ENCODE measurements at places on chromosomes 5 and 9.

DNA sequence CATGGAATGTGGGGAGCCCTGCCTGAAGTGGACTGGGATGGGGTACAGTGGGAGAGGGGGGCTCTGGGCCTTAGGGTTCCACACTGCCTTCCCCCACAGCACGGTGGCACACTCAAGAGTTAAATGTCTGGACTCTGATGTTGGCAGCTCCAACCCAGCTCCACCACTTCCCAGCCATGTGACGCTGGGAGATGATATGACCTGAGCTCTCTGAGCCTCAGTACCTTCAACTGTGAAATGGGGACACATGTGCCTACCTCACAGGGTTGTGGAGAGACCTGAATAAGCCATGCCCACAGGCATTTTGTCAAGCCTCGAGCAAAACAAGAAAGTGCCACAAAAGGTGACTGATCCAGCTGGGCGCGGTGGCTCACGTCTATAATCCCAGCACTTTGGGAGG lies 3.4 kb upstream of the PDGFRB start:
- no peak for DNase-seq

DNA sequence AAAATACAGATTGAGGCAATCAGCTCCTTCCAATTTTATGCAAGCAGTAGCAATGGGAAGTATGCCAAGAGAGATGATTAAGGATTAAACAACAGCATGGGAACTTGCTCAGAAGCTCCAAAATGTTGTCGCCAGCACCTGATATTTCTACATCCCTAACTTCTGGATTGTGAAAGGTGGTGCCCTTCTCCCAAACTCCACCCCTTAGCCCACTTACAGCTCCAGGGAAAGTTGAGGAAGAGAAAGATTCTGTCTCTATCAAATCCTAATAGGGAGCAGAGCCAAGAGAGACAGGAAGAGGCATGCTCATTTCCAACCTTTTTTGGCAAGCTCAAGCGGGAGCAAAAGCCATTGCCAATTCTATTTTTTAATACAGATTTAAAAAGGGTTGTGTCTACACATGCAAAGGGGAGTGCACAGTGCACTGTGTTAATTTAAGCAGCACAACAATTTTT lies 92.4 kb upstream of the NR3C1 start:
- DNase-seq = no peak

DNA sequence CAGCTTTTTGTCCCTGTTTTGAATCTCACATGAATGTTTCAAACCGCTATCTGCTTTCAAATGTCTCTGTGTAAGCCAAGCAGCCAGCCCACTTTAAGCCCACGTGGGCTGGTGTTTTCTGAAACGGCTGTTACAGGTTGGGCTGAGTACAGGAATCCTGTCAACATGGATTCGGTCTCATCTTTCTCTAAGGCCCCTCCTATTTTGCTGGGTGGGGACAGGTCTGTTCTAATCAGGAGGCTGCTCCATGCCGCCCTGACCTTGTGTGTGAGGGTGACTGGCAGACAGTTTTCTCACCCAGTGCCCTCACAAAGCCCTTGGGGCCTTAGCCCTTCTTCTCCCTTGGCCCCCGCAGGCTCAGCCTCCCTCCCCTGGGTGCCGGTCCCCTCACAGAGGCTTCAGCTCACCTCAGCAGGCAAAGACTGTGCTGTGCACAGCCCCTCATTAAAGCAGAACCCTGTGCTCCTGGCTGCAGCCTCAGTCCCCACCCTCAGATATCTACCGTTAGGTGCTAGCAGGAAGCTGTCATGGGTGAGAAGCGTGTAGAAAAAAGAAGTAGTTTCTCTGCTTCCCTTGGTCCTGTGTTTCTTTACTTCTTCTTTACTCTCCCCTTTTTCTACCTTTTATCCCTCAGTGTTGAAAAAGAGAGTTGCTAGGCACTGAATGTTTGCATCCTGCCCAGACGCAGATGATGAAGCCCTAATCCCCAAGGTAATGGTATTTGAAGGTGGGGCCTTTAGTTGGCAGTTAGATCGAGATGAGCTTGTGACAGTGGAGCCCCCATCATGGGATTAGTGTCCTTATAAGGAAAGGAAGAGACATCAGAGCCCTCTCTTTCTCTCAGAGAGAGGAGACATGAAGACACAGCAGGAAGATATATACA lies 205.7 kb downstream of the ADAMTS12 start:
- no peak for DNase-seq

- DNase-seq = peak; percentile 52
Observed at GRCh38 chr9:97237951-97238889, 69.2 kb upstream of the CCDC180 start.

DNA sequence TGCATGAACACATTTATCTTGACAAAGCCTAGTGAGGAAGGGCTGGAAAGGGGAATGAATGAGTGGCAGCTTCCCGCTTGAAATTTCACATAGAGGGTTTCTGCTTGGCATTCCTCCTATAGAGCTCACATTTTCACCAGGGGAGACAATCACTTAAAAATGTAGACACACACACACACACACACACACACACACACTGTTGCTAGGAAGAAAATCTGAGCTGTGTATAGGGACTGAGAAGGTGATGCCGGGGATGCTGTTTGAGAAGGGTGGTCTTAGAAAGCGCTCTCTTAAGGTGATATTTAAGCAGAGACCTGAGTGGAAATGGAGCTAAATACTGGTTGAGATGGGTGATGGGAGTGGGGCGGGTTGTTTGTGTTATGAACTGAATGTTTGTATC lies 70.4 kb downstream of the LRRC70 start:
- no peak for DNase-seq

- DNase-seq = peak; percentile 60
Observed at GRCh38 chr9:121298689-121299466, 30.9 kb downstream of the GSN start.

- DNase-seq = no peak
Observed at GRCh38 chr9:88651682-88652633, 117.0 kb downstream of the NXNL2 start.

GRCh38 chr5:40141418-40141817 lies 538.3 kb upstream of the PTGER4 start:
- no peak for DNase-seq

- no peak for DNase-seq
Observed at GRCh38 chr5:108451269-108451668, 69.4 kb upstream of the FBXL17 start.

- no peak for DNase-seq
Observed at GRCh38 chr9:33029231-33029786, 4.2 kb downstream of the DNAJA1 start.

- no peak for DNase-seq
Observed at GRCh38 chr9:117365438-117365837, 49.4 kb downstream of the ASTN2 start.

DNA sequence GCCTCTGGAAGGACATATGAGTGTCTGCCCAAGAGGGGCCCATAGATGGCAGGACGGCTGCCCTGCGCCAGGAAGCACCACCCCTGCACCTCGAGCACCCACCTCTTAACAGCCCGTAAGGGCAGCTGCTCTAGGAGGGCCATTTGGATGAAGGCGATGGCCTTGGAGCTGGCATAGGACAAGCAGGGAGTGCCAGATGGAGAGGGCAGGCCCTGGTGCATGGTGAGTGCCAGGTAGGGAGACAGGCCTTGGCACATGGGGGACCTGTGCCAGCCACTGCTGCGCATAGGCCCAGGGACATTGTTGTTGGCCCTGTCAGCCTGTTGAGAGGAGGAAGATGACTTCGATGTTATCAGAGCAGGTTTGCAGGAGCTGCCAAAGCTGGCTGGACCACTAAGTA lies 134.2 kb downstream of the SLC25A46 start:
- no peak for DNase-seq

GRCh38 chr5:102450313-102450990 lies 48.3 kb downstream of the SLCO6A1 start:
- DNase-seq = no peak

- no peak for DNase-seq
Observed at GRCh38 chr5:168962306-168962705, 338.6 kb downstream of the SLIT3 start.

DNA sequence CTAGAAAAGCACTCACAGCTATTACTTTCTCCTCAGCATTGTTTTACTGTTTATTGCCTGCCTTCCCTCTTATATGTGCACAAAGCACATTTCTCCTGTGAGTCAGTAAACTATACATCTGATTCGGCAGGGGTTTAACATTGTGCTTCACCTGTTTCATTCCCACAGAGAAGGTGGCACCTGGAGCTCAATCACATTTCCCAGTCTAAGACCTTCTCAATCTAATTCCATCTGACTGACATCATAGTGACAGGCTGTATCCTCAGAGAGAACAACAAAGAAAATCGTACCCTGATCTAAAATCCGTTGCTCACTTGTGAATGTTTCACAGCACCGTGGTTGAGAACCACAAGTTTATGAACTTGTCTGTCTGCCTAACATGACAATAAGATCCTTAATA lies 92.4 kb upstream of the CAST start:
- no peak for DNase-seq

GRCh38 chr9:4762108-4762885 lies 21.3 kb upstream of the AK3 start:
- peak; percentile 68 for DNase-seq

DNA sequence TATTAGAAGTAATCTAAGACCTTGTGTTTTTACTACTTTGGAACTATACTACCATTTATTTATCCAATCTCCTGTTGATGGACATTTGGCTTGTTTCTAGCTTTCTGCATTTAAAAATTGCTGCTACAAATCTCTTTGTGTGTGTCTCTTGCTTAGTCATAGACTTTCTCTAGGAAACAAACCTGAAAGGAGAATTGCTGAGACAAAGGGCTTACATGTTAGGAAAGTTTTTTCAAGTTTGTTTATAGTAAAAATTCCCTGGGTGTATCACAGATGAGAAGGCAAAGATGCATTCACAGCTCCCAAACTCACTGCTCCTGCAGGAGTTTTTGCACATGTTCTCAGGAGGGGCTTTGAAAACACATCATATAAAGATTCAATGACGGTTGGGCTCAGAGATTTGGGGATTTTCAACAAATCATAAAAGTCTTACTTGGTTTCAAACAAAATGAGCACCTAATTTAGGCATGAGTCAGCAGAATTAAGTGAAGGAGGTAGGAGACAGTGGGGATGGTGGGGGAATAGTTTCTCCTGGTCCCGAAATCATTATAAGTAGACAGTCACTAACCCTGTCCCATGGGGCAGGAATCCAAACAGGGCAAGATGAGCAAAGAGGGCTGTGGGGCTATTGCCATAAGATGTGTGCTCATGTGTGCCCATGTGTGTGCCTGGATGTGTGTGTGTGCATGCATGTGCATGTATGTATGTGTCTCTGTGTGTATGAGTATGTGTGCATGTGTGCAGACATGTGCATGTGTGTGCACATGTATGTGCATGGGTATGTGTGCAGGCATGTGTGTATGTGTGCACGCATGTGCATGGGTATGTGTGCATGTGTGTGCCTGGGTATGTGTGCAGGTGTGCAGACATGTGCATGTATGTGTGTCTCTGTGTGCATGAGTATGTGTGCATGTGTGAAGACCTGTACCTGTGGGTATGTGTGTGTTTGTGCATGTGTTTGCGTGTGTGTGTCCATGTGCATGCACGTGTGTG lies 43.4 kb upstream of the S1PR3 start:
- no peak for DNase-seq

GRCh38 chr5:109700516-109701153 lies 10.9 kb downstream of the MAN2A1 start:
- no peak for DNase-seq

GRCh38 chr9:118767571-118767970 lies 601.7 kb downstream of the BRINP1 start:
- DNase-seq = no peak

Measured in germinal center (tissue), 1 donor.